Erythroblast (primary cell): ENCODE measurements at places on chromosomes 5 and 9.

GRCh38 chr5:90221951-90222350, 187.6 kb downstream of the CETN3 start:
- DNase-seq: no peak

DNA sequence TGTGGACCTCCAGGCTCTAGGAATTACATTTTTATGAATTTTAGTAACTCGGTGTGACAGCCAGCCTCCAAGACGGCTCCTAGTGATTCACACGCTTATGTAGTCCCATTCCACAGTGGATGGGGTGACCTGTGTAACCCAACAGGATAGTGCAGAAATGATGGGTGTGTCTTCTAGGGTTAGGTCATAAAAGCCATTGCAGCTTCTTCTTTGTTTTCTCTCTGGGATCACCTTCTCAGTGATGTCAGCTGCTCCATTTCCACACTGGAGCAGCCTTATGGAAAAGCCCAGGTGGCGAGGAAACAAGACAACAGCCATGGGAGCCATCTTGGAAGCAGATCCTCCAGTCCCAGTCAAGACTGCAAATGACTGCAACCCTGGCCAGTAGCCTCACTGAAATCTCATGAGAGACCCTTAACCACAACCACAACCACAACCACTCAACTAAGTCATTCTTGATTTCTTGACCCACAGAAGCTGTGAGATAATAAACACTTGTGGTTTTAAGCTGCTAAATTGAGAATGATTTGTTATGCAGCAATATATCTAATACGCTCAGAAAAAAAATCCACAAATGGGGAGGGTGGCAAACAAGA, 5.1 kb upstream of the GNPDA1 start:
- no peak for DNase-seq

DNA sequence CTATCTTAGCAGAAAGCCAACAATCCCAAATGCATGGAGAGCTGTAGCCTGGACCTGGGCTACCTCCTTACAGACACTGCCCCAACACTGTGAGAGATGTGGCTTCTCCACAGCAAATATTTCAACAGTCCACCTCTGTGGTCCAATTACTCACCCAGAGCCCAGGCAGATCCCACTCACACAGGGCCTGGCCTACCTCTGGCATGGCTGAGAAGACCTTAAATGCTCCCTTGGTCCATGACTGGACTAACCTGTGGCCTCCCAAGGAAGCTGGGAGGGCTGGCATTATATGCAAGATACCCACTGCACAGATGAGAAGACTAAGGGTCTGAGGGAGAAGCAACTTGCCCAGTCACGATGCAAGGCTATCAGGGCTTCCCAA, 22.8 kb upstream of the SLC25A51 start:
- no peak for DNase-seq

DNA sequence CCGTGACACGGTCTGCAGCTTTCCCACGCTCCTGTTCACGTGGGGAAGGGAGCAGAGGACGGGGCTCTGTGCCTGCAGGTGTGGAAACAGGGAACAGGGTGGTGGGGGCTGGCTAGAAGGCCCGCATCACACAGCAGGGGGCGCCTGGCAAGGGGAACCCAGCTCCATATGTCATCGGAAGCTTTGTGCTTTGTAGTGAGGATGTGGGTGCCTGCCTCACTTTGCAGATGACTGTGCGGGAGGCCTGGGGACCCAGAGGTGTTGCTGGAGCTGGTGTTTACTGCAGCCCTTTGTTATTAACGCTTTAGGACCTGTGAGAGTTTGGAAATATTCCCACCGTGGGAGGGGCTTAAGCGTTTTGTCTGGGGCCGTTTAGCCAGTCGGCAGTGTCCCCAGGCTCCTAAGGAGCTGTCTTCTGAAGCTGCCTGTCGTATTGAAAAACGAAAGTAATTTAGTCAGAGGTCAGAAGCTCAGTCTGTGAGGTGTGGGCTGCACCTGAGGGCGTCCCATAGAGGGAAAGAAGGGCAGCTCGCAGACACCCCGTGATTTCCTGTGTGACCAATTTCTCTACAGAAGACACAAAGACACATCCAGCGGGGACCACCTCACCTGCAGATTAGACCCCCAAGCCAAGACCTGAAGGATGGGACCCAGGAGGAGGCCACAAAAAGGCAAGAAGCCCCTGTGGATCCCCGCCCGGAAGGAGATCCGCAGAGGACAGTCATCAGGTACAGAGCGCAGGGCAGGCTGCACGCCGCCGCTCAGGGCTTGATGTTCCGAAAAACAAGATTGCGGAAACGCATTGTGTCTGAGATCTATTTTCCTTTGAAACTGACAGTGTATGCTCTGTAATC, 9.1 kb downstream of the MAN1B1 start:
- peak; percentile 25 for DNase-seq

GRCh38 chr5:117379521-117379920, 804.9 kb upstream of the SEMA6A start:
- DNase-seq: no peak

DNA sequence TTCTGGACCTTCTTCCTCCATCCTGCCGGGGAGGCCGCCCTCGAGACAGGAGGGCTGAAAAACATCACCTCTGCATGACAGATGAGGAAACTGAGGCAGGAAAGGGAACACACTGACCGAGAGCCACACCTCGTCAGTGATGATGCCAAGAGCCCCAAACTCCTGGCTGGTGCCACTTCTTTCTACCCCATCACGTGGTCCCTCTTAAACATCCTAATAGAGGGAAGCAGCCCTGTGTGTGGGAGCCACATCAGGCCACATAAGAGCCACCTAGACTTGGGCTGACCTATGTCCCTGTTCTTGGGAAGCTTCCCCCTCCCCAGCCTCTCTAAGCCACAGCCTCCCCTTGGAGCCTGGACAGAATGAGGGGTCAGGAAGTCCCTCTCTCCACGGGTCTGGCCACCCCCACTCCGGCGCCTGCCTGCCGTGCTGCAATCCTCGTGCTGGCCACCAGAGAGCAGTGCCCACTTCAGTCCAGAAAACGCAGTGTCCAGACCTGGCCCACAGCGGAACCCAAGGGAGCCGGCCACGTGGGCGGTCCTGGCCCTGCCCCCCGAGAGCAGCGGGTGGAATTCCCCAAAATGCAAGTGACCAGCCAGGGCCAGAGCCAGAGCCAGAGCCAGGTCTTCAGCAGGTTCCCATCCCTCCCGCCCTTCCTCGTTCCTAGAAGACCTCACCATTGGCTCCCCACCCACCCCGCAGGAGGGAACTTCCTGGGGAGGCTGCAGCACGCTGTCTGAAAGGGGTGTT, 54.7 kb upstream of the SARDH start:
- peak; percentile 65 for DNase-seq

GRCh38 chr5:122761115-122761514, 13.8 kb upstream of the SNX2 start:
- DNase-seq: no peak

DNA sequence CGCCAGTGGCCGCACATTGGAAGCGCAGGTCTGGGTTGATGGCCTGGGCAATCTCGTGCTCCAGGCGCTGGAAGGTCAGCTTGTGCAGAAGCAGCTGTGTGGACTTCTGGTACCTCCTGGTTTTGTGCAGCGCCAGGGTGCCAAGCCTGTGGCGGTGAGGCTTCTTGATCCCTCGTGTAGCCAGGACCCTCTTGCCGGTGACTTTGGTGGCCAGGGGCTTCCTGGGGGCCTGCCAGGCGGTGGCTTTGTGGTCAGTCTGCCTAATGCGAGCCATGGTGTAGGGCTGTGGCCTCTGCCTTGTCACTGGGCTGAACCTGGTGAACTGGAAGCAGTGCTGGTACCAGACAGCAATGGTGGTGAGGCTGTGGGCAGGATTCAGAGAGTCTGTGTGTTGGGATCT, 6.2 kb upstream of the TAF11L13 start:
- no peak for DNase-seq

DNA sequence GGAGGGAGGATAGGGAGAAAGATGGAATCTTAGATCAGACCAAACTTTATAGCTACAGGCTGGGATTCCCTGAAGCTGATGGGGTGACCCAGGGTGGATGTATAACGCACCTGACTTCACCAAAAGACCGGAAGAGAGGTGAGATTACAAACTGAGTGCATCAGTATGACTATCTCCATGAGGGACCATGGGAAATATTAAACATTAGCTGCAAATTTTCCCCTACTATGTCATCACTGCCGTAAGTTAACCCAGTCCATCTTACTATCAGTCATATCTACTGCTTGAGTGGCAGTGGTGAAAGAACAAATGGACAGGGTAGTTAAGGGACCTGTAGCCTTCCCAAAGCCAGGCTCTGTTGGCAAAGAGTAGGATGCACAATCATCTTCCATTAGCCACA, 368.3 kb downstream of the EFNA5 start:
- no peak for DNase-seq

DNA sequence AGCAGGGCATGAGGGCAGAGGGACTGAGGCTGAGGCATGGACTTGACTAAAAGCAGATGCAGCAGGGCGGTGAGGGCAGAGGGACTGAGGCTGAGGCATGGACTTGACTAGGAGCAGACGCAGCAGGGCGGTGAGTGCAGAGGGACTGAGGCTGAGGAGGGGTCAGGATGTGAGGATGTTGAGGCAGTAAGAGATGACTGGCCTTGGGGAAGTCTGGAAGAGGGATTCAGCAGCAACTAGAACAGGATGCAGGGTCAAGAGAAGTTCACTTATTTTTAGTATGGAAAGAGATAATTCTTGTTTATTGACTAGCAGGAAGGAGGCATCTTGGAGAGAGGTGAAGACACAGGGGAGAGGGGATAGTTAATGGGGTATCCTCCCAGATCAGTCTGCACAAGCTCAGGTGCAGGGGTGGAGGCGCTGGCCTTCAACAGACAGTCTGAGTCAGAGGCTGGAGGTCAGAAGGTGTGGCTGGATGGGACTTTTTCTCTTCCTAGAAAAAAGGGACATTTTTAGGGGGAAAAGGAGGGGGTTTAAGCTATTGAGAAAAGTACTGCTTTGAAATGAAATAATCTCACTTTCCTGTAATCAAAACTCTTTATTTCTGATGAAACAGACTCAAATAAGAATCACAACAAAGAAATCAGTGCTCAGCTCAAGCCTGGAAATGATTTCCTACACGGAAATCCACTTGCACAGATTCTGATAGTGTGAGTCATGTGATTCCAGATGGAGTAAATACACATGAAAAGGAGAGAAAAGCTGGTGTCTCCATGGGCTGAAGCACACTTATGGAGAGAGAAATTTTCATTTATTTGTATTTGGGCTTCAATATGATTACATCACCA, 130.9 kb downstream of the PALM2AKAP2 start:
- no peak for DNase-seq

DNA sequence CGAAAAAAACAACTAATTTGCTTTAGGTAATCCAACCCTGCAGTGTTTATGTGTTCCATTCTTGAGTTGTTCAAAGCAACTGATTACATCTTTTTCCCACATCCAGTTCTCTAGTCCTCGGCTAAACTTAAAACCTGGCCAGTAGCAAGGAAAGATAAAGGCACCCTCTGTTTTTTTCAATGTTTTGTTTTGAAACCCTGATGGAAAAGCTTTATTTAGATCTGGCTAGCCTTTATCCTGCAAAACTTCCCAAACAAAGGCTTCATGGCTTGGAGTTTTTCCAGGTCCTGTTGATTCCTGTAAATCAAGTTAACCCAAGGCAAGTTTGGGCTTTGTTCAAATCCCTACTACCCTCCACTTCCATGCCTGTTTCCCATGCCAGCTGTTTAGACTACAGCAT, 105.1 kb downstream of the CEMIP2 start:
- DNase-seq: no peak

GRCh38 chr5:79689541-79690466, at the start of gene CMYA5:
Gene CMYA5 (plus strand): TSS chr5:79689836. CDS start chr5:79689908, 72 bp downstream.
- peak; percentile 40 for DNase-seq

DNA sequence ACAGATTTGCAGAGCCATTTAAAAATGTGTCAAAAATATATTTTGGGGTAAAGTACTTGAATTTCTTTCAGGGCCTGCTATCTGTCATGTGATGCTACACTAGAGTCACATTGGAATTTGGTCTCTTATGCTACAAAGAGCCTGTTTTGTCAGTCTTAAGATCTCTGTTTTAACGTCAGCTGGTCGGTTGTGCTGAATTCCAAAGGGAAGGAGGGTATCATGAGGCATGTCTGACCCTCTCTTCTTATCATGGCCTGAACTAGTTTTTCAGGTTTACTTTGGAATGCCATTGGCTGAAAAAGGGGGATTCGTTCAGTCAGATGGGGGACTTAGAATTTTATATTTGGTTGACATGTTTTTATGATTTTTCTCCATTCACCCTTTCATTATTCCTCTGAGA, 290.6 kb downstream of the CD180 start:
- no peak for DNase-seq

GRCh38 chr5:459562-460272, 16.7 kb downstream of the EXOC3 start:
- no peak for DNase-seq

DNA sequence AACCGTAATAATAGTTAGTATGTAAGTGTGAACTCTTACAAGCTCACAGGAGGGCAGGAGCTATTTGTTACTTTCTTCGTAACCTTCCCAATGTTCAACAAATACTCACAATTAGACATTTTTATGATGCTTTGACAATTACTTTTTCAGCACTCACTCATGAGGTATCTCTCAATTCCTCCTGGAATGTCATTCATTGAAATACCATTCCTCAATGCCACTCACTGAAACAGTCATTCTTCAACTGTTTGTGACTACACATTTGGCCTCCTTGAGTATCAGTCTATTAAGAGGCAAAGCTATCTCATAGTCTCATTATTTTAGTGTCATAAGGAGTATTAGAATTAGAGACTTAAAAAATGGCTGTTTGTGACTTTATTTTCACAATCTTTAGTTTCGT, 734.1 kb upstream of the DMAC1 start:
- DNase-seq: no peak

DNA sequence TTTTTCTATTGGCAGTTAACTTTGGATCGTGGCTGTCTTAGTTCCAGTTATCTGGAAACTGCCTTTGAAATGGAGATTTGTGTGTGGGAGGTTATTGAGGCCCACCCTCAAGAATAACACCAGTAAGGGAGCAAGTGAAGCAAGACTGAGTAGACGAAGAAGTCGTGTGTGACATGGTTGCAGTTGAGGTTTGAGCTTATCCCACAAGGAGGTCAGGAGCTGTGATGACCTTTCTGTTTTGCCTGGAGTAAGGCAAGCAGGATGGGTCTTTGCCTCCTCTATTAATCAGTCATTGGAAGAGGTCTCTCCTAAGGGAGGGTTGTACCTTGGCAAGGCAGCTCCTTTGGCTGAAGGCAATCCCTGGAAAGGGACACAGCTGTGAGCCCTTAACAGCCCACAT, 49.6 kb upstream of the CTXN3 start:
- DNase-seq: no peak

- DNase-seq: no peak
Measured at GRCh38 chr5:14115323-14115895, 27.7 kb upstream of the TRIO start.

DNA sequence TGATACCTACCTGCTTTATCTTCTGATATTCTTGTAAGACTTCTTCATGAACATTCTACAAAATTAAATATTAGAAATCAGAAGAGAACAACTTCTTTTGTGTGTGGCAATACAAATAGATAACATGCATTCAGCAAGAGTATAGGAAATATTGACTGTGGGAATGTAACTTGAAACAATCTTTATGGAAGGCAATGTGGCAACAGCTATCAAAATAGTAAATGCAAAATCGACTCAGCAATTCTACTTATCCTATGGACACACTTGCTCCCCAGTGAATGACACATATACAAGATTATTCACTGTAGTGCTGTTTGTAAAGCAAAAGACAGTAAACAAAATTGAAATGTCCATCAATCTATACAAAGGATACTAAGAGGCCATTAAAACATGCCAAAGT, 66.5 kb upstream of the GLRX start:
- peak; percentile 54 for DNase-seq
